ENCODE measurements at places on chromosomes 5 and 9.

DNA sequence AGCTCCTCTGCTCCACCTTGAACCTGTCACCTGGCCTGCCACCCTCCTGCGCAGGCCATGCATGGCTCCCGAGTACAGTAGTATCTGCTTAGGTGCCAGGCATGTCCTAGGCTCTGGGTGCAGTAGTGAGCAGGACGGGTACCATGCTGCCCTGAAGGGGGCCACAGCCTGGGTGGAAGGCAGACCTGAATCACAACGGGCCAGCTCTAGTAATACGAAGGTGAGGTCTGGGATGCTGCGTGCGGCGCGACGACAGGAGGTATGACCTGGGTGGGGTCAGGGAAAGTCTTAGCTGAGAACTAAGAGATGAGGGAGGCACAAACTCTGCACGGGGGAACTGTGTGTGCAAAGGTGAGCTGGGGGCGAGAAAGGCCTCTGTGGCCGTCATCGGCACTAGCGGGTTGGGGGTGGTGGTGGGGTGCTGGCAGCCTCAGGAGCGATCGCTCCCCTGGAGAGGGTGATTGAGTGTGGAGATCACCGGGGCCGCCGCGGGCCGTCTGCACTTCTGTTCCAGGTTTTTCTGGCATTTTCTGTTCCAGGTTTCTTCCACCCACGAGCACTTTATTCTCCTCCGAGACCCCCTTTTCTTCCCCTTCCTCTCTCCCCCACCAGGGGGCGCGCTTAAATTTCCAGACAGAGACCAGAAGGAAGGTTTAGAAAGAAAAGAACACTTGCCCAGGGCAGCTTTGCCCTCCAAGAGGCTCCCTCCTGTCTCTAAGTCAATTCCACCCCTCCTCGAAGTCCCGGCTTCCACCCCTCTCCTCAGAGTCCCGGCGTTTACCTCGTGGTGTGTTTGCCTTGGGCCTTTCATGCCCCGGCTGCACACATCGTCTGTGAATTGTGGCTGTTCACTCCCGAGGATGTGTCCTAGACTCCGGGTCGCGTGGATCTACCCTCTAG, 15.1 kb downstream of the PDLIM4 start:
- DNase-seq: peak; percentile 64

DNA sequence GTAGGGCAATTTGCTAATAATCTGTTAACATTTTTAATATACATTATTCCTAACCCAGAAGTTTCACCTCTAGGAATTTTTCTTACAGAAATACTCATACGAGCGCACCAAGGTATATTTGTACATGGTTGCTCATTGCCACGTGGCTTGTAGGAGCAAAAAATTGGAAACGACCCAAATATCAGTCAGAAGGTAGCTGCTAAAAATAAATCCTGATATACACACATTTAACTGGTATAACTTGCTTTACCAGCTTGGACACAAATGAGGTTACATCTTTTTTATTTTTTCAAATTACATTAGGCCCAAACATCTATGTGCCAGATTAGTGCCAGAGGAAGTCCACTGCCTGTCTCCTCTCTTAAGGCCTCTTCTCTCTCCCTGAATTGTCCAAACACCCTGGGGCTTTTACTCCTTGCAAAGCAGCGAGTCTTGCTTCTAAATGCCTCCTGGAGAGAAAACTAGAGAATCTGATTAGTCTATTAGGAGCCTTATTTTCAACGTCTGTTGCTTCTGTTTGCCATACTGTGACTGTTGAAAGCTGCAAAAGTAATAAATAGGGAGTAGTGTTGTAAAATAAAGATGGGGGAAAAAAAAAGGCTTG, 92.0 kb upstream of the SSBP2 start:
- DNase-seq: no peak

- no peak for DNase-seq
These were observed 287.1 kb downstream of the SEC61B start for GRCh38 chr9:99509065-99509745.

GRCh38 chr9:79663878-79664277, 92.1 kb downstream of the TLE4 start:
- DNase-seq: no peak

DNA sequence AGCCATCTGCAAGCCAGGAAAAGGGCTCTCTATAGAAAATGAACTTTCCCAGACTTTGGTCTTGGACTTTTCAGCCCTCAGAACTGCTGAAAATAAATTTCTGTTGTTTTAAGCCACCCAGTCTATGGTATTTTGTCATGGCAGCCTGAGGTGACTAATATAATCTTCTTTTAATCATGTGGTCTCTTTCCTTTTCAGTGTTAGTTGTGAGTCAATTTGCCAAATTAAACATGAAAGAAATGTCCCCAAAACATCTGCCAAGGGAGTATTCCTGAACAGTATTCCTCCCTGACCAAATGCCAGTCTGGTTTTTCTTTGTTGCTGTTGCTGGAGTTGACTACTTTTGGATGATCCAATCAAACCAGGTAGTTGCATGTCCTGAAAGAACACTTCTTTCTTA, 4.7 kb upstream of the YTHDC2 start:
- DNase-seq: peak; percentile 38
